ENCODE measurements at places on chromosomes 16 and 17. TPM values are rescaled to one million over a fixed set of nuclear protein-coding genes. Genes with fewer than 3 reads are reported as not detected.

DNA sequence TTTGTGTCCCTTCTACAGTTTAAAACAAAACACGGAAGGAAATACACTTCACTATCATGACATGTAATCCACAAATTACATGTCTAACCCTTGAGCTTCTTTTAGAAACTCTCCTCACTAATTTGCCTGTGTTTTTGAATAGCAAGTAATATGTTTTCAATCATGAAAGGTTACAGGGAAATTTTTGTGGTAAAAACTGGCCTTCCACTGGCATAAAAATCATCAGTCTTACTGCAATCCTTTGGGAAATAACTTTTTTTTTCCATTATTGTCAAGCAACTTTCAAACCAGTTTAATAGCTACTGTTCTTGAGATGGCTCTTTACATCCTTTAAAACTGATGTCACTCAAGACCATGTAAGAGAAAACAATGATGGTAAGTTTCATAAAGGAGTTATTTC, 27.0 kb downstream of the MYO1D start:
- H3K27ac ChIP-seq, result no peak overlapping the region
- no peaks in the 10 kb centered on the region for H3K27me3 ChIP-seq
- no peak overlapping the region for H3K4me3 ChIP-seq
- DNase-seq, result no peak

DNA sequence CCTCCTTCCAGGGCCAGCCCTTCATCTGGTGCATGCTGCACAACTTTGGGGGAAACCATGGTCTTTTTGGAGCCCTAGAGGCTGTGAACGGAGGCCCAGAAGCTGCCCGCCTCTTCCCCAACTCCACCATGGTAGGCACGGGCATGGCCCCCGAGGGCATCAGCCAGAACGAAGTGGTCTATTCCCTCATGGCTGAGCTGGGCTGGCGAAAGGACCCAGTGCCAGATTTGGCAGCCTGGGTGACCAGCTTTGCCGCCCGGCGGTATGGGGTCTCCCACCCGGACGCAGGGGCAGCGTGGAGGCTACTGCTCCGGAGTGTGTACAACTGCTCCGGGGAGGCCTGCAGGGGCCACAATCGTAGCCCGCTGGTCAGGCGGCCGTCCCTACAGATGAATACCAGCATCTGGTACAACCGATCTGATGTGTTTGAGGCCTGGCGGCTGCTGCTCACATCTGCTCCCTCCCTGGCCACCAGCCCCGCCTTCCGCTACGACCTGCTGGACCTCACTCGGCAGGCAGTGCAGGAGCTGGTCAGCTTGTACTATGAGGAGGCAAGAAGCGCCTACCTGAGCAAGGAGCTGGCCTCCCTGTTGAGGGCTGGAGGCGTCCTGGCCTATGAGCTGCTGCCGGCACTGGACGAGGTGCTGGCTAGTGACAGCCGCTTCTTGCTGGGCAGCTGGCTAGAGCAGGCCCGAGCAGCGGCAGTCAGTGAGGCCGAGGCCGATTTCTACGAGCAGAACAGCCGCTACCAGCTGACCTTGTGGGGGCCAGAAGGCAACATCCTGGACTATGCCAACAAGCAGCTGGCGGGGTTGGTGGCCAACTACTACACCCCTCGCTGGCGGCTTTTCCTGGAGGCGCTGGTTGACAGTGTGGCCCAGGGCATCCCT, 7.4 kb downstream of the NAGLU start:
- H3K4me3 ChIP-seq, result no peak overlapping the region
- H3K4me1 ChIP-seq, result peaks cover 20% of the 10 kb centered on the region
- peaks cover 60% of the 10 kb centered on the region for H3K36me3 ChIP-seq
- no peak overlapping the region for H3K27ac ChIP-seq
- H3K27me3 ChIP-seq, result no peaks in the 10 kb centered on the region
- DNase-seq, result no peak

DNA sequence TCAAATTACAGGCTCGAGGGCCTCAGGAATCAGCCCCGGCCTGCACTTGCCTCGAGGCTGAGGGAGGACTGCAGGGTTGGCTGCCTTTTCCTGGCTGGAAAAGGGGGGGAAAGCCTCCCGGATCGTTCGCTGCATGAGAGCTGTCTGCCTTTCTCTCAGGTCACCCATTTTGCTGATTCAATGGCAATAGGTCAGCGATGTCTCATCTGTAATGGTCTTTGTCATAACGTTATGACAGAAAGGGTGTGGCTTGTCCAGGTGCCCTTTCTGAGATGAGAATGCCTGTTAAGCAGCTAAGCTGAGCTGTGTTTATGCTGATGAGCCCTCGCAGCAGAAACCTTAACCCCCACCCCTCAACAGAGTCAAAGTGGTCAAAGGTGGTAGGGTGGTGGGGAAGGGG, 81.8 kb downstream of the AKAP1 start:
- no peak for DNase-seq
- no peak overlapping the region for H3K27ac ChIP-seq
- no peaks in the 10 kb centered on the region for H3K36me3 ChIP-seq
- no peaks in the 10 kb centered on the region for H3K4me1 ChIP-seq

DNA sequence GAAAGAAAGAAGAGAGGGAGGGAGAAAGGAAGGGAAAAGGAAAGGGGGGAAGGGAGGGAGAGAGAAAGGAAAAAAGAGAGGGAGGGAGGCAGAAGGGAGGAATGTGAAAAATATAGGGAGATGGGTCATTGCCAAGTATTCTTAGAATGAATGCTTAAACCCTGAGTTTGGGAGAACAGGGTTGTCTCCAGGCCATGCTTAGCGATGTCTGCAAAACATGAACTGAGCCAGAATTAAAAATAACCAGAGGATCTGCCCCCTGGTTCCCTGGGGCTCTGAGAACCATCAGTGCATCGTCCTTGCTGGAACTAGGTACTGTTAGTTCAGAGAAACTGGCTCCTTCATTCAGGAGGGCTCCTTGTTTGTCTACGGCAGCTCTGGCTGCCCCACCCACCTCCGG, 170.4 kb downstream of the IRX5 start:
- no peak overlapping the region for H3K4me3 ChIP-seq
- peaks cover 6% of the 10 kb centered on the region for H3K27me3 ChIP-seq
- H3K4me1 ChIP-seq, result no peaks in the 10 kb centered on the region
- no peak for DNase-seq
- H3K36me3 ChIP-seq, result no peaks in the 10 kb centered on the region
- no peak overlapping the region for H3K27ac ChIP-seq

DNA sequence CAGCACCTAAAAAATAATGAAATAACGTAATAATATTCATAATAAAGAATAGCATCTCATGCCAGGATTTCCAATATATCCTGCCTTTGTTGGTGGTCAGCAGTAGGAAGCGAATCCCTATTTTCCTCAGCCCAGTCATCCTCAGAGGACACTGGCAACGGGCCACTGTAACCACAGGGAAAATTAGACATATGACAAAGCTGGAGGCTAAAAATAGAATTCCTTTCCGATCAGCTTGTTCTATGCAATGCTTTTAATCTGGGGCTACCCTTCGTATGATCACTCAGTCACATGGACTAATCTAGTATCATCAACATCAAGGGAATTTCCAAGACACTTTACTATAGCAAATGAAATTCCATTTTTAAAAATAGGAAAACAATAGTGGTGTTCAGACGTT, 246.9 kb upstream of the KCNJ16 start:
- H3K27ac ChIP-seq, result no peak overlapping the region
- H3K36me3 ChIP-seq, result no peaks in the 10 kb centered on the region
- no peak overlapping the region for H3K4me3 ChIP-seq

- no peaks in the 10 kb centered on the region for H3K36me3 ChIP-seq
- peaks cover 5% of the 10 kb centered on the region for H3K4me1 ChIP-seq
- no peak overlapping the region for H3K27ac ChIP-seq
- H3K4me3 ChIP-seq, result no peak overlapping the region
Observed at GRCh38 chr16:88872650-88873331, 6.3 kb upstream of the PABPN1L start.

DNA sequence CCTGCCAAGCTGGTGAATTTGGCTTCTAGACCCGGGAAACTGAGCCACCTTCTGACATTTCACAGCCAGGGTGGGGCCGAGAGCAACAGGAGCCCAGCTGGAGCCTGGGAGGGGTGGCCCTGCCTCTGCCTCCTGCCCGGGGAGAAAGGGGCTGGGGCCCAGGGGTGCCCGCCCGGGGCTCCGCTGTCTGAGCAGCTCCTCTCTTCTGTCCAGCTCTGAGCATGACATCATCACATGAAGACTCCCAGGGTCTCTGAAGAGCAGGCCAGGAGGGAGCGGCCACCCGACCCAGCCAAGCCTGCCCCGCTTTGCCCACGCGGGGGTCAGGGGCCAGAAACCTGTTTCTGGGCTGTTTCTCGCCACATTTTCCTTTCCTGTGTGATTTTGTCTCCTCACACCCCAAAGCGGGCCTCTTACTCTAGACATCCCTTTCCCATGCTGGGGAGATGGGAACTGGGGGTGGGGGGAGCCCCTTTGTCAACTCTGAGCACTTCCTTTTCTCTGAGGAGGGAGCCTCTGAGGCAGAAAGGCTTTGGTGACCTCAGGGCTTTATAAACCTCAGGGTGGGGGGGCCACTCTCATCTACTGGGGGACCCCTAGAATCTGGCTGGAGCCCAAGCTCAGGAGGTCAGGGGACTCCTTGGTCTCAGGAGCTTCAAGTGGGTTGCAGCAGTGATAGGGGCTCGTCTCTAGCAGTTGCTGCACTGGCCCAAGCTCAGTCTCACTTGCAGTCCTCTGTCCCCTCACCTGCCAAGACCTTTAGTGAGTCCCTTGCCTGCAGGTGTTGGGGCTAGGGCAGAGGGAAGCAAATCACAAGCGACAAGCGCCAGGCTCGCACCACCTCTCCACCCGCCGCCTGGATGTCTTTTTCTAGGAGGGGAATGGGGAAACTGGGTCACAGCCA, 7.6 kb downstream of the UBALD2 start:
- H3K27me3 ChIP-seq, result no peaks in the 10 kb centered on the region
- DNase-seq, result no peak
- H3K4me3 ChIP-seq, result peak overlapping the region; percentile 42
- peaks cover 15% of the 10 kb centered on the region for H3K36me3 ChIP-seq
- H3K27ac ChIP-seq, result peak overlapping the region; percentile 56
- H3K4me1 ChIP-seq, result peaks cover 72% of the 10 kb centered on the region

DNA sequence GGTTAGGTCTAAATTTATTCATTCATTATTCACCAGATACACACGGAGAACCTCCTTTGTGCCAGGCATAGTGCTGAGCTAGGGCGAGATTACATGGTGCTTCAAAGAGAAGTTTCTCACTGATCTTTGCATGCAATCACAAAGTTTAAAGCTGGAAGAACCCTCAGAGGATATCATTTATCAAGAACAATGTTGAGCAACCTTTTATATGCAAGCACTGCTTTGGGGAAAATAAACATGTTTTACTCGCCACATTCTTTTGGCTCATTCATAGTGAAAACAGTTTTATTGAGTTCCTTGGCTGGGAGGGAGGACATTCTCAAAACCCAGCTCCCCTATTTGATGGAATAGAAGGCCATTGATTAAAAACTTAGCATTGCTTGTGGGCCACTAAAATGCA, 49.8 kb upstream of the XYLT1 start:
- no peaks in the 10 kb centered on the region for H3K36me3 ChIP-seq
- H3K27ac ChIP-seq, result no peak overlapping the region
- H3K27me3 ChIP-seq, result no peaks in the 10 kb centered on the region
- DNase-seq, result no peak
- H3K4me3 ChIP-seq, result no peak overlapping the region

GRCh38 chr17:39754958-39755553, 17.3 kb downstream of the GRB7 start:
- H3K27ac ChIP-seq, result peak overlapping the region; percentile 87
- peak overlapping the region; percentile 62 for H3K4me3 ChIP-seq
- H3K36me3 ChIP-seq, result no peaks in the 10 kb centered on the region
- DNase-seq, result no peak

Gene HOXB7
- 3.6 TPM for total RNA-seq

Gene TLCD3B
- 1.4 TPM for total RNA-seq
